RWPE2 (cell line): ENCODE measurements at places on chromosomes 12 and 14.
A peak's percentile ranks its signal among the peaks of the same experiment; 100 is the strongest.

DNA sequence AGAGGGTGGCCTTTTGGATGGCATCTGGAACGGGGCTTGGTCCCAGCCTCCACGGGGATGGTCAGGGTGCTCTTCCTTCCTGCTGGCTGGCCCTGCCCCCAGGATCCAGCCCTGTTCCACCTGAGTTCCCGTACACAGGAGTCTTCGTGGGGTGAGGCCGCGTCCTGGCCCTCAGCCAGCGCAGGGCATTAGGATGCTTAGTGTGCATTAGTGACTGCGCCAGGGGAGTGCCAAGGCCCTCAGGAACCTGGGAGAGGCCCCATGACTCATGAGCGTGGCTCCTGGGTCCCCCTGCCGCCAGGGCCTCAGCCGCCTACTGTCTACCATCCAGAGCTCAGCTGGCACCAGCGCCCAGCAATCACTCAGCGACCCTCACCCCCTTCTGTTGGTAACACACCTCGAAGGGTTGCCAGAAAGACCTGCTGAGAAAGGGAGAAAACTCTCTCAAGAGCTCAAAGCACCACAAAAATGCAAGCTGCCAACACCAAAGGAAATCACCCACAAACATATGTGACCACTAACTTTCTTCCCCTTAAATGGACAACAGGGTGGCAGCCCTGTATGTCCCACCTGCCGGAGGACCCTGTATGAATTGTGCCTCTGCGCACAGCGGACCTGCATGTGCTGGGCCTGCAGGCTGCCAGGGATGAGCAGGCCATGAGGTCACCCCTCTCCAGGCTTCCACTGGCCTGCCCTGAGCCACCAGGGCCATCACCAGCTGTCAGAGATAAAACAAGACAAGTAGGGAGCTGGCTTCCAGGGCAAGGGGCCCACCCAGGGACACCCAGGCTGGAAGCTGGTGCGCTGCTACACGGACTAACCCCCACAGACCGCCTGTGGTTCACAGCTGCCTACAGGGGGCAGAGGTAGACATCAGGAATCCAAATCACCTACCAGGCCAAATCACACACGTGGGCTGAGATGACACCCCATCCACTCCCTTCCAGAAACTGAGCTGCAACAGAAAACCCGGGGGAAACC is 28.7 kb downstream of the CCDC85C start:
- peak; percentile 96 for DNase-seq
- peak overlapping the region; percentile 95 for H3K27ac ChIP-seq
- H3K4me3 ChIP-seq: no peak overlapping the region
- peaks cover 67% of the 10 kb centered on the region for H3K4me1 ChIP-seq

- H3K27ac ChIP-seq: no peak overlapping the region
- no peak overlapping the region for H3K4me3 ChIP-seq
- no peak for DNase-seq
- H3K36me3 ChIP-seq: peaks cover 5% of the 10 kb centered on the region; the same call in 1 of the 2 replicates
- H3K4me1 ChIP-seq: no peaks in the 10 kb centered on the region
Observed at GRCh38 chr12:71865757-71866536, 26.4 kb downstream of the TBC1D15 start.

DNA sequence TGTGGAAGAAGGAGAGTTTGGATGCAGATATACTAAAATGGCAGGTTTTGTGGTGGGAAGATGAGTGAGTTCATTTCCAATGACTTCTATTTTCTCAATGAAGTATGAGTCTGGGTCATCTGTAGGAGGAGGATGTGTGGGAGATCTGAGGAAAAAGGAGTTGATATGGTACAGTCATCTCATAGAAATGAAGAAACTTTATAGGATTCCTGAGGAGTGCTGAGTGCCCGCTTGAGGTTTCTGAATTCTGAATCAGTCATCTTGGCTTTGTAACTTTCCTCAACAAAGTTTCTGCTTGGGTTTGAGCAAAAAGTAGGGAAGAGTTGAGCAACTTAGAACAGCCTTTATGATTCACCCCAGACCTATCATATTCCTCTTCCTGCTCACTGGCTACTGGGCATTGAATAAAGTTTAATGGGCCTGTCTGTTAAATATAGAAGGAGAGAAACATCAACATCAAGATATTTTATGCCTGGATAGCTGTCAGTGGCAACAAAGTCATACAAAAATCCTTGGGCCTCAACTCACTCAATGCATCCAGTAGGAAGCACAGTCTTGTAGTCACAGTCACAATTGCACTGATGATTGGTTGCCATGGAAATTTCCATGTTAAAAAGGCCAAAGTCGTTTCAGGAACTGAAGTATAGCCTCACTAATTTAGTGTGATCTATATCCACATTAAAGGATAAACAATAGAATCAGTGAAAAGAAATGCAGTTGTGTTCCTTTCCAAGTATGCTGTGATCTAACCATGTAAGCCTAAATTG is 284.7 kb downstream of the DUSP6 start:
- no peak for DNase-seq
- no peak overlapping the region for H3K4me3 ChIP-seq
- H3K36me3 ChIP-seq: no peaks in the 10 kb centered on the region
- H3K4me1 ChIP-seq: peaks cover 21% of the 10 kb centered on the region
- no peaks in the 10 kb centered on the region for H3K27me3 ChIP-seq

- no peaks in the 10 kb centered on the region for H3K36me3 ChIP-seq
- H3K4me3 ChIP-seq: no peak overlapping the region
- no peak overlapping the region for H3K27ac ChIP-seq
- H3K4me1 ChIP-seq: peaks cover 10% of the 10 kb centered on the region
- peak; percentile 63 for DNase-seq
- peaks cover 3% of the 10 kb centered on the region for H3K27me3 ChIP-seq
Observed at GRCh38 chr14:101077481-101078074, 174.1 kb upstream of the RTL1 start.

GRCh38 chr12:104722601-104723534 is 235.2 kb downstream of the SLC41A2 start:
- H3K4me3 ChIP-seq: no peak overlapping the region
- no peak for DNase-seq
- no peaks in the 10 kb centered on the region for H3K4me1 ChIP-seq
- no peaks in the 10 kb centered on the region for H3K36me3 ChIP-seq
- H3K27me3 ChIP-seq: no peaks in the 10 kb centered on the region

DNA sequence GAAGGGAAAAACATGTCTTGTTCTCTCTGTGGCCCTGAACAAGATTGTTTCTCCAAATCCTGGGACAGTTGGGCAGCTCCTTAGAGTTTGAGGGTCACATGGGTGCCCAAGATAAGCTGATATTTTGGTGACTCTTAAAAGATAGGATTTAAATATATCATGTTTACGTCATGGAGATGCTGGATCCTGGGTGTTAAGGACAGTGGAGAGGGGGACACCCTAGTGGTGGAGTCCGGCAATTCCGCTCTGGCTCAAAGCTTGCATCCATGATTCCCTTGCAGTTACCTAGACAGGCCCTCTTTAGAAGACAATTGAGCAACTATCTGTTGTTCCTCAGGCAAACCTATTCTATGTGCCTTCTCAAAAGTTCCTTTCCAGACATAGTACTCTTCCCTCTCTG is 101.8 kb downstream of the CMKLR1 start:
- peaks cover 4% of the 10 kb centered on the region for H3K27me3 ChIP-seq
- no peaks in the 10 kb centered on the region for H3K4me1 ChIP-seq
- no peaks in the 10 kb centered on the region for H3K36me3 ChIP-seq
- H3K27ac ChIP-seq: no peak overlapping the region
- no peak overlapping the region for H3K4me3 ChIP-seq
- no peak for DNase-seq

- DNase-seq: no peak
- H3K27me3 ChIP-seq: no peaks in the 10 kb centered on the region
- H3K4me1 ChIP-seq: peaks cover 14% of the 10 kb centered on the region
- H3K36me3 ChIP-seq: no peaks in the 10 kb centered on the region
Observed at GRCh38 chr14:33612197-33612505, 338.7 kb downstream of the EGLN3 start.

DNA sequence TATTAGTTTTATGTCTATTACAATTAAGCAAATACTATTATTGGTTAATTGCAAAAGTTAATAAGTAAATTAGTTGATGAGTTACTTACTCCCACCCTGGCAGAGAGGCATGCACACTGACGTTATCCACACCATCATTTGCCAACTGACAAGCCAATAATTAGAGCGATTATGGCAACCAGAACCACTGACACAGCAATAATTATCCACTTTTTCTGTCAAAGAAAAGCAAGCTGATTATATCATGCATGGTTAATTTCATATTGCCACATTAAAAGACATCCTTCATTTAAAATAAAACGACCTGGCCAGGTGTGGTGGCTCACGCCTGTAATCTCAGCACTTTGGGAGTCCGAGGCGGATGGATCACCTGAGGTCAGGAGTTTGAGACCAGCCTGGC is 43.1 kb downstream of the STX2 start:
- no peak for DNase-seq
- H3K27me3 ChIP-seq: no peaks in the 10 kb centered on the region
- H3K36me3 ChIP-seq: peaks cover 66% of the 10 kb centered on the region

DNA sequence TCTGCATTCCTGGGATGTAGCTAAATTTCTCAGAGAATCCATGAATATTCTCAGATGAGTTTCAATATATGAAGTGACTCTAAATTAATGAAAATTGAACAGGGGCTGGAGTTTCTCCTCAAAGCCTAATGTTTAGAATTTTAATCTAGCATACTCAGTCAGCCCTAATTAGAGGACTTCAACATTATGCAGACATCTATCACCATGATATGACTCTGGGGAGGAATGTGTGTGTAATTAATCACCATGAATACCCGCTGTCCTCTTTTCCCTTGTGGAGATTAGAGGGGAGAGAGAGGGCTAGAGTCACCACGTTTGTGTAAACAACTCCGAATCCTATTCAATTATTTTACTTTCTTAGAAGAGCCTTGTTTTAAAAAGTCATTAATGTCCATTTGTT is 698.6 kb upstream of the MDGA2 start:
- H3K4me3 ChIP-seq: no peak overlapping the region
- DNase-seq: no peak
- H3K36me3 ChIP-seq: no peaks in the 10 kb centered on the region
- no peak overlapping the region for H3K27ac ChIP-seq

GRCh38 chr12:51377099-51377984 is 13.9 kb downstream of the GALNT6 start:
- peaks cover 65% of the 10 kb centered on the region for H3K36me3 ChIP-seq
- no peaks in the 10 kb centered on the region for H3K4me1 ChIP-seq
- DNase-seq: no peak

DNA sequence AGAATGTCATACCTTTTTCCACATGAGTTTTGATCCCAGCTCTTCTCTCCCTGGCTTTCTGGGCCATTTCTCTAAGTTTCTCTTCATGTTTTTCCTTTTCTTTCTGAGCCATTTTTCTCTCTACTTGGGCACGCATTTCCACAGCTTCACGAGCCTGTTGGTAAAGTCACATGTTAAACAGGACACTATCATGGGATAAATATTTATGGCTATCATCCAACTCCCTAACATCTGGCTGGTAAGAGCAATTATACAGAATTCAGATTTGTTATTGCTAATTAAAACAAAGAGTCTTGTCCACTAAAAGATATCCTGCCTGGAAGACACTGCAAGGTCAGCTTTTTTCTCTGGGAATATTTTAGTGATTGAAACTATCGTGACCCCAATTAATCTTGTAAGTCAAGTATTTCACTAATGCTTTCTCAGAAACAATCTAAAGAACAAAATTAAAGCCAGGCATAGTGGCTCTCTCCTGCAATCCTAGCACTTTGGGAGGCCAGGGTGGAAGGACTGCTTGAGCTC is 23.1 kb downstream of the SLIRP start:
- peaks cover 99% of the 10 kb centered on the region for H3K36me3 ChIP-seq
- no peak overlapping the region for H3K27ac ChIP-seq
- H3K4me3 ChIP-seq: no peak overlapping the region
- no peaks in the 10 kb centered on the region for H3K4me1 ChIP-seq
- DNase-seq: no peak

DNA sequence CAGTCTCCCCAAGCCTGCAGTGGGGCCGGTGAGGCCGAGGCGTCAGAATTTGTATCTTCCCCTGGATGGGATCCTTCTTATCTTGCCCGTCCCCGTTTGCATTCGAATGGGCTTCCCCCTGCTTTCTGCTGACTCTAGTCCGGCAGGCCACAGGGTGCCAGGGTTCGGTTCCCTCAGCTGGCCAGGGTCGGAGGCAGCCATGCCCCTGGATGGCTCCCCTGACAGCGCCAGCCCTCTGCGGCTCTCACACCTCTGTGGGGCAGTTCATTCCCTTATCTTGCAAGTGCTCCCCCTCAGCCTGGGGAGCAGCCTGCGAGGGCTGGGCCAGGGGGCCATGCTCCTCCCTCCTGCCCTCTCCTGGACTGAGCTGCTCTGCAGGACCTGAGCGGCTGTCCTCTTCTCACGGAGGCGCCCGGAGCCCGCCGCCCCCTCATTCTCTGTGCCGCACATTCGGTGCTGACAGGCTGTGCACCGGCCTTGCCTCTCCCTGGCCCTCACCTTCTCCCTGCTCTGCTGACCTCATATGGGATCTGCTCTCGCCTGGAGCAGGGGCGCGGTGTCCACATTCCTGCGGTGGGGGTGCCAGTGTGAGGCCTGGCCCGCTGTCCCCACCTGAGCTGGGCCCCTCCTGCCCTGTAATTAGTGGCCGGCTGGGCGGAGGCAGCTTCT is 32.8 kb downstream of the KIF26A start:
- H3K4me3 ChIP-seq: peak overlapping the region; percentile 12
- DNase-seq: no peak
- no peaks in the 10 kb centered on the region for H3K4me1 ChIP-seq
- H3K27ac ChIP-seq: no peak overlapping the region

- DNase-seq: no peak
- H3K4me1 ChIP-seq: no peaks in the 10 kb centered on the region
- peaks cover 74% of the 10 kb centered on the region for H3K27me3 ChIP-seq
- H3K4me3 ChIP-seq: no peak overlapping the region
- no peak overlapping the region for H3K27ac ChIP-seq
Observed at GRCh38 chr12:98893675-98894411, 248.8 kb downstream of the APAF1 start.

DNA sequence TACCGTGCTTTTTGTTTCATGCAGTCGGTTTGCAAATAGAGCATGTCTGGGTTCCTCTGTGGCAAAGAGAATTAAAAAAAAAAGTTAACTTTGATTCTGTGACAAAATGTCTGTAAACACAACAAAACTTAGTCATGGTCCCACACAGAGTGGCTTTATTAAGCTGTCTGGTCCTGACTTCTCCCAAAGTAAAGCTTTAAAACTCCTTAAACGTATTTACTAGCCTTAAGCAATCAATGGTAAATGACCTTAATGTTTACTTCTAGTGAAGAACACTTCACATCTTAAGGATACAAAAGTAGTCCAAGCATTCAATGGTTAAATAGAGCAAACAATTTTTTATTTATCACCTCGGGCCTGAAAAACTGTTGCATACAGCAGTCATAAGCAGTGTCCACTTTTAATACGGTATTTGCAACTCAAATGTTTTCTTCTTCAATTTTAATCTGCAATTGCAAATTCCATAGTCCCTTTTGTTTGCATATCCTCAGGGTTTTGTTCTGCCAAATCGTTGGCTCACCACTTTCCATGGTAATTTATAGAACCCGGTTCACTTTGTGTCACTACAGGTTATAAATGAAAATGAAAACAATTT is 453.0 kb upstream of the MIS18BP1 start:
- H3K4me3 ChIP-seq: no peak overlapping the region
- DNase-seq: no peak
- no peak overlapping the region for H3K27ac ChIP-seq
- no peaks in the 10 kb centered on the region for H3K27me3 ChIP-seq
